ENCODE measurements at places on chromosomes 2 and 18.
A peak's percentile ranks its signal among the peaks of the same experiment; 100 is the strongest.

DNA sequence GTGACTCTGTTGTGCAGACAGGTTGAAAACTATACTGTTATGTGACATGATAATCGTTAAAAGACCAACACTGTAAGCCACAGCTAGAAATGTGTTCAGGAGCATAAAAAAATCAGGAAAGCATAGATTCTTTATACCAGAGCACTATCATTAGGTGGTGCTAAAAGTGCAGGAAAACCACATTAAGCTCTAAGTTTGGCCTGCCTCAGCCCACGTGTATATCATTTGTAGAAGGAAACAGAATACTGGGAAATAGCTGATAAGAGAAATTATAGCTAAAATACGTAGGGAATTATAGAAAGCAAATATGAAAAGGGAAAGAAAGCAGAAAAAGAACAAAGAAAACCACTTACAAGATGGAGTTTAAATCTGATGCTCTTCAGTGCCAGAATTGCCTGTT, 26.5 kb upstream of the C2orf74 start:
- DNase-seq, result peak; percentile 13

- no peak for DNase-seq
Measured at GRCh38 chr2:122139739-122140420, 384.4 kb downstream of the TSN start.

DNA sequence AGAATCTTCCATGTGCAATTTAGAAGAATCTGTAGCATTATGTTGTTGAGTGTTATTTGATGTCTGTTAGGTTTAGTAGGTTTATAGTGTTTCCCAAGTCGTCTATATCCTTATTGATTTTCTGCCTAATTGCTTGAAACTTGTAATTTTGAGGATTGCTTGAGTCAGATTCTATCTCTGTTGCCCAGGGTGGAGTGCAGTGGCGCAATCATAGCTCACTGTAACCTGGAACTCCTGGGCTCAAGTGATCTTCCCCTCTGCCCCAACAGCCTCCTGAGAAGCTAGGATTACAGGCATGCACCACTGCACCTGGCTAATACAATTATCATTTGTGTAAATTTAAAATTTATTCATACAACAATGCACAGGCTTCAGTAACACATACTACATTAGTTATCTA, 3.1 kb upstream of the TCF23 start:
- no peak for DNase-seq

- DNase-seq, result peak; percentile 29
Measured at GRCh38 chr2:100780203-100781008, 39.5 kb upstream of the NPAS2 start.

DNA sequence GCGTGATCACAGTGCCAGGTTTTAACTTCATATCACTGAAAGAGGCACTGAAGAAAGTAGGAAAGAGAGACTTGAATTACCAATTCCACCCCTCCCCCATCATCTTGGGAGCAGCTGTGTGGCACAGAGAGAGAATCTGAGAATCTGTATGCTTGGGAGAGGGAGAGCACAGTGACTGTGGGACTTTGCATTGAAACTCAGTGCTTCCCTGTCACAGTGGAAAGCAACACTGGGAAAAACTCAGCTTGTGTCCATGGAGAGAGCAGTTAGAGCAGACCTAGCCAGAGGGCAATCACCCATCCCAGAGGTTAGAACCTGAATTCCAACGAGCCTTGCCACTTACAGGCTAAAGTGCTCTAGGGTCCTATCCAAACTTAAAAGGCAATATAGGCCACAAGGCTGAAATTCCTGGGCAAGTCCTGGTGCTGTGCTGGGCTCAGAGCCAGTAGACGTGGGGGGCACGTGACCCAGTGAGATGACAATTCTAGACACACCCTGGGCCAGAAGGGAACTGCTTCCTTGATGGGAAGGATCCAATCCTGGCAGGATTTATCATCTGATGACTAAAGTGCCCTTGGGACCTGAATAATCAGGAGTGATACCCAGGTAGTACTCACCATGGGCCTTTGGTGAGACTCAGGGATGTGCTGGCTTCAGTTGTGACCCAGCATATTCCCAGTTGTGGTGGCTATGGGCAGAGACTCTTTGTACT, 15.5 kb upstream of the ABCB11 start:
- DNase-seq, result no peak

DNA sequence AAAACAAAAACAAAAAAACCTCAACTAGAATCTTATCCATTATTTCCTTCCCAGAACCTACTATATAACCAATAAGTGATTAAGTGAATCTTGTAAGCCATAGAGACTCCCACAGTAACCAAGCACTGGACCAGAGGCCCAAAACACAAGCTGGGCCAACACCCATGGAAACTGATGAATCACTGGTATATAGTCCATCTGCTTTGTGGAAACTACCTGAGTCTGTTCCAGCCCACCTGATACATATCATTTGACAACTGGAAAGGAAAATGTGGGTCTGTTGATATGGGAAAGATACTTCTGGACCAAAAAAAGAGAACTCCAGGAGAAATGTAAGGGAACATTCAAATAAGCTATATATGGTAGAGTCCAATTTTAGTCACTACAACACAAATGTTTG, 252.8 kb downstream of the MREG start:
- no peak for DNase-seq

GRCh38 chr18:51076503-51076902, 46.5 kb downstream of the SMAD4 start:
- DNase-seq, result no peak

GRCh38 chr2:219442256-219443015, 7.8 kb downstream of the SPEG start:
- no peak for DNase-seq

DNA sequence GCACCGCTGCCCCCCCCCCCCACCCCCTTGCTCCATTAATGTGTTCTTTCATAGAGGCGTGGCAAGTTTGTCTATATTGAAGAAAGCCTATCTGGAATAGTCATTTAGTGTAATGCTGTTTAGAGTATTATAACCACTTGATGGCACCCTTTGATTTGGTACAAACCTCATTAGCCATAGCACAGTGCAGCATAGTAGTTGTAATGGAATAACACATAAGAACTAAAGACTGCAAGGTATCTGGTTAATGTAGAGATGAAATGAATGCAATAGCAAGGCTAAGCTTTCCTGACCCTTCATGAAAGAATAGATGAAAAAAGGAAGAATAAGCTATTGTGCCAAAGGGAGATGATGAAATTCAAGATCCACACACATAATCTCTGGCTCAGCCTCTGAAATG, 81.9 kb downstream of the EHBP1 start:
- DNase-seq, result no peak

- no peak for DNase-seq
Measured at GRCh38 chr2:239269173-239269885, 131.5 kb downstream of the HDAC4 start.

- DNase-seq, result no peak
Measured at GRCh38 chr18:33210575-33211189, 229.8 kb downstream of the CCDC178 start.

DNA sequence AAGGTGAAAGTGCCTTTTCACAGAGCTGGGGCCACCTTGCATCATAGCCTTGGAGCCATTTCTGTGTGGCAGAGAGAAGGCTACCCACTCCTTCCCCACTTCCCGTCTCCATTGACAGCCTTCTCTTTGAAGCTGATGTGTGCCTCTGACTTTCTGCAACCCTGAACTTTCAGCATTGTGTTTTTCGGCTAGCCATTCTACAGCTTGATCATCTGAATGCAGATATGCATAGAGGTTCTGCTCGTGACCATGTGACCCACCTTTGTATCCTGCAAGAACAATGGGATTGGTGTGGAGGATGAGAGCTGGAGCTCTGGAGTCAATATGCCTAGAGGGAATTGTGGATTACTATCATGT, 69.1 kb upstream of the KCNE4 start:
- no peak for DNase-seq

DNA sequence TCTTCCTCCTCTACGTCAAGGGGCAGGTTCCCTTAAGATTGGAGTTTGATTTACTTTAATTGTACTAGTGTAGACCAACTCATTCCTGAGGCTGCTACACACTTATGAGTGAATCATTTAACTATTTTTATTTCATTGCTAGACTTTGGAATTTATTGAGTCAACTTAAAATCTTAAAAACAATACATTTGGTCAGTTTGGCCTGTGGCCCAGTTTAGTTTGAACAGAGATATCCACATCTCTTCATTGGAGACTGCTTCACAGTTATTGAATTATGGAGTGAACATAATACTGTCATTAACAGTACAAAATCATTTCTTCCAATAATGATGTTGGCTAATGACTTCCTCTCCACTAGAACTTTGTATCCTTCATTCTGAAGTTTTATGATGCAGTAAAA, 34.5 kb upstream of the STPG4 start:
- no peak for DNase-seq

- no peak for DNase-seq
Measured at GRCh38 chr2:201931475-201931874, 102.2 kb upstream of the FZD7 start.

DNA sequence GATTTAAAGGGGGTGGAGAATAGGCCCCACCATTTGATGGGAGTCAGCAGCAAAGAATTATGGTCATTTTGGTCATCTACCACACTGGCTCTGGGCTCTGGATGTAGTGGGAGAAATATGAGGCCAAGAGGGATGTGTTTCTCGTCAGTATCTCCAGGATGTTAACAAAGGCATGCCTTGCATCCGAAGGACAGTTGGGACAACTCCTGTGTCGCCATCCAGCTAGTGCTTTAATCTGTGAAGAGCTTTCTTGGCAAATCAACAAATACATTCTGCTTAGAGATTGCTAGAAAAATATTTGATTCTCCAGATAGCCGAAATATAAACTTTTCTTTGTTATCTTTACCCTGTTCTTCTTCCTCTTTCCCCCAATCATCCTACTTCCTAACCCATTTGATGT, 287.1 kb upstream of the TNP1 start:
- DNase-seq, result no peak

DNA sequence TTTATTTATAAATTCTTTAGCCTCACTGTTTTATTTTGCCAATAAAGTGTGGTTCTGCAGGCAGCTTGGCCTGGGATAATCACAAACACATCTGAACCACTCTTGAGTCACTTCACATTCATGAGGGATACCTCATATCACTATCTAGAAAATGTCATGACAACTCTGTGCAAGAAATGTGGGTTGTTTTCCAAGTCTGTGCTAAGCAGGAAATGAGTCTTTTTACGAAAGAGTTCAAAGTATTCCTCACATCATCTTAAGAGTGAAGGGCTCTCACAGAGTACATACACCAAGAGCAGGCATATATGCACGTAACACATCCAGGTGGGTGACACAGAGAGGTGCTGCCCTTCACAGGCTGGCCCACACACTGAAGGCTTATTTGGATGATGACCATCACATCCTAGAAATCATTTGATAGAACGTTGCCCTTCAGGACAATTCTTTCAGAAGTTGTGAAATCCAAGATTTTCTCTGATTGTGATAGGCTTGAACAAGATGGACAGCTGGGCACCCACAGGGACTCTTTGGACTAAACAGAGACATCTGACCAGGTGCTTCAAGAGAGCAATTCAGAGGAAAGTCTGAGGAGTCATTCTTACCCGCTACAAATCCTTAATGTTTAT, 811.1 kb upstream of the LRATD1 start:
- no peak for DNase-seq

- DNase-seq, result no peak
Measured at GRCh38 chr18:35497027-35497369, 762 bp downstream of the INO80C start.

GRCh38 chr2:197356136-197356535, 45.6 kb upstream of the ANKRD44 start:
- DNase-seq, result peak; percentile 2

DNA sequence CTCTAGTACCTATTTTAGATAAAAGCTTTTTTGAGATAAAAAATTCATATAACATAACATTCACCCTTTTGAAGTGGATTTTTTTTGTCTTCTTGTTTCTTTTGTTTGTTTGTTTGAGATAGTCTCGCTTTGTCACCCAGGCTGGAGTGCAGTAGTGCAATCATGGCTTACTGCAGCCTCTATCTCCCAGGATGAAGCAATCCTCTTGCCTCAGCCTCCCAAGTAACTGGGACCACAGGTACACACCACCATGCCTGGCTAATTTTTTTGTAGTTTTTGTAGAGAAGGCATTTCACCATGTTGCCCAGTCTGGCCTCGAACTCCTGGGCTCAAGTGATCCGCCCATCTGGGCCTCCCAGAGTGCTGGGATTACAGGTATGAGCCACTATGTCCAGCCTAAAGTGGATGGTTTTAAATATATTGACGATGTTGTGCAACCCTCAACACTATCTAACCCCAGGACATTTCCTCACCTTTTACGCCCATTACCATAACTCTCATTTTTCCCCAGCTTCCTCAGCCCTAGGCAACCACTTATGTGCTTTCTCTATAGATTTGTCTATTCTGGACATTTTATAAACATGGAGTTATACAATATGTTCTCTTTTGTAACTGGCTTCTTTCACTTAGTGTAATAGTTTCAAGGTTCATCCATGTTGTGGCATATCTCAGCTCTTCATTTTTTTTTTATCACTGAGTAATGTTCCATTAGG, 38.8 kb downstream of the CTIF start:
- no peak for DNase-seq

DNA sequence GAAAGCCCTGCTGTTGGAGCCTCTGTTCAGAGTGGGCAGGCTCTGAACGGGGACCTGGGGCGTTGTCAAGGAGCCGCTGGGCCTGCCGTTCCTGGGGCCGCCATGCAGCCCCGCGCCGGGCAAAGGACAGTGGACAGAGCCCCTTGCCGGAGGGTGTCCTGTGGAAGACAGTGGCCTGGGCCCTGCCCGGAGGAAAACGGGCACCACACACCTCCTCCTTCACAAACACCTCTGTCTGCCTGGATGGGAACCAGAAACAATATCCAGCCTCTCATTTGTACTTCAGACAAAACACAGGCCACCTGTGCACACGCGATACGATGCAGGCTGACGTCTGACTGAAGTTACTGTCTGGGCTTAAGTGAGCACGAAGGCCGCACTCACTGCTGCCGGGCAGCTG, 233.7 kb downstream of the TWIST2 start:
- no peak for DNase-seq

- no peak for DNase-seq
Measured at GRCh38 chr18:23852236-23853045, 162.1 kb upstream of the TTC39C start.

DNA sequence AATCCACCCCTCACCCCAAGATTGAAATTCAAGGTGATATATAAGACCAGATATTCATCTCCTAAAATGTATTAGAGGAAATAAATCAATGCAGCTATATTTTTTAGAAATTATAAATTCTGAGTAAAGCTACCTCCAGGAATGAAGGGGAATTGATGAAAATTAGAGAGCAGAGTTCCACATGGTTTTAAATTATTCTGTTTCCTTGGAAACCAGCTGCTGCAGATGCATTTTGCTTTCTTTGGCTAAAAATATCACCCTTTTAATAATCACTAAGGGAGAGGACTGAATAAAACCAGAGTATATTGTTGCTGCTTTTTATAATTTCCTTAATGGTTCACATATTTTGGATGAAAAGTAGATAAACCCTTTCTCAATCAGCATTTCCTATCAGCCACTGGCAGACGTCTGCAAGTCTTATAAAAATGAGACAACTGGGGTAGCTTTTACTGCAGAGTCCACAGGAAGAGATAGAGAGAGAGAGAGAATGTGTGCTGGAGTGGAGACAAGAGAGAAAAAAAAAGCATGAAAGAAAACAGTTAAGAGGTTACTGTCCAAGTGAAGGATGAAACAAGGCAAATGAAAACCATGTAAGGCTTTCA, 2.0 kb downstream of the CSRNP3 start:
- DNase-seq, result no peak

GRCh38 chr18:51811883-51812282, 528.1 kb upstream of the DCC start:
- DNase-seq, result no peak

- no peak for DNase-seq
Measured at GRCh38 chr2:215019085-215019484, 119.3 kb downstream of the ABCA12 start.

- no peak for DNase-seq
Measured at GRCh38 chr2:231057590-231057989, 923 bp downstream of the PSMD1 start.

- no peak for DNase-seq
Measured at GRCh38 chr18:32042337-32042736, 23.7 kb downstream of the RNF125 start.

All from HCT116 (cell line).